ENCODE measurements at places on chromosomes 7 and 10.

DNA sequence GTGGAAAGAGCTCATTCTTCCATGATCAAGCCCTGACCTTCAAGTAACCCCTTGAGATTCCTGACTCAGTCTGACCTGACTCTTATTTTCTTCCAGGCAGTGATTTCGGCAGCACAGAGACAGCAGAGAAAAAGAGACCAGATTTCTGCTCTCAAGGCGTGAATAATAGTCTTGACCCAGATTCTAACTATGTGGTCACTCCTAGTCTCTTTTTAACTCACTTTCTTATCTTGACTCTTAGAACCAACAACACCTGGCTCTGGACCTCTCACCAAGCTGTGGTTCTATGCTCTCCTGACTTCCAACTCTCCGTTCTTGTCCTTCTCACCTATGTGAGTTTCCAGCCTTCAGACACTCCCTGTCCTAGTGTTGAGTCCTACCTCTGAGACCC is 36.9 kb upstream of the KDM7A start:
- DNase-seq: no peak
- H3K36me3 ChIP-seq: no peaks in the 10 kb centered on the region
- H3K4me3 ChIP-seq: no peak overlapping the region
- H3K4me1 ChIP-seq: no peaks in the 10 kb centered on the region
- H3K27ac ChIP-seq: no peak overlapping the region
- H3K27me3 ChIP-seq: no peaks in the 10 kb centered on the region

GRCh38 chr7:45919231-45919784 is 1.8 kb downstream of the IGFBP3 start:
- H3K27me3 ChIP-seq: no peaks in the 10 kb centered on the region
- H3K36me3 ChIP-seq: no peaks in the 10 kb centered on the region
- H3K4me3 ChIP-seq: no peak overlapping the region
- H3K4me1 ChIP-seq: no peaks in the 10 kb centered on the region
- no peak for DNase-seq
- H3K27ac ChIP-seq: no peak overlapping the region

- no peak for DNase-seq
- no peak overlapping the region for H3K4me3 ChIP-seq
- no peak overlapping the region for H3K27ac ChIP-seq
Observed at GRCh38 chr10:61470740-61471139, 17.6 kb upstream of the TMEM26 start.

- no peak for DNase-seq
- no peaks in the 10 kb centered on the region for H3K27me3 ChIP-seq
- no peaks in the 10 kb centered on the region for H3K36me3 ChIP-seq
- no peak overlapping the region for H3K4me3 ChIP-seq
Observed at GRCh38 chr7:115701141-115701540, 329.4 kb downstream of the TFEC start.

DNA sequence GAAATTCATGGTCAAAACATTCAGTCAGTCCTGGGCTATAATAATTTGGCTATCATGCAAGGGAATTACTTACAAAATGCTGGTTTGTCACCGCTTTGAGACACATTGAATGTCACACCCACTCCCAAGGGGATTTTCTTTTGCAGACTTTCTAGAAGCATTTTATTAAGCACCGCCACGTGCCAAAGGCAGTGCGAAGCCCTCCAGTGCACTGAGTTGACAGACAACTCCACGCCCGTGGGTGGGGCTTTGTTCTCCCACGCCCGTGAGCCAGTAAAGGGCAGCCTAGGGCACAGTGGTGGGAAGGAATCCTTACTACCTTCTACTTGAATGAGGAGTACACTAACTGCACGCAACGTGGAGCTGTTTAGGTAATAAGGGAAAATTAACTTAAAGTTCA is 515.8 kb downstream of the KCNMA1 start:
- no peak overlapping the region for H3K4me3 ChIP-seq
- no peak for DNase-seq
- no peaks in the 10 kb centered on the region for H3K27me3 ChIP-seq
- no peaks in the 10 kb centered on the region for H3K36me3 ChIP-seq
- no peaks in the 10 kb centered on the region for H3K4me1 ChIP-seq
- H3K27ac ChIP-seq: no peak overlapping the region

- H3K36me3 ChIP-seq: no peaks in the 10 kb centered on the region
- no peaks in the 10 kb centered on the region for H3K27me3 ChIP-seq
- no peak for DNase-seq
- no peaks in the 10 kb centered on the region for H3K4me1 ChIP-seq
Observed at GRCh38 chr7:140160308-140160707, 16.5 kb downstream of the KDM7A start.

DNA sequence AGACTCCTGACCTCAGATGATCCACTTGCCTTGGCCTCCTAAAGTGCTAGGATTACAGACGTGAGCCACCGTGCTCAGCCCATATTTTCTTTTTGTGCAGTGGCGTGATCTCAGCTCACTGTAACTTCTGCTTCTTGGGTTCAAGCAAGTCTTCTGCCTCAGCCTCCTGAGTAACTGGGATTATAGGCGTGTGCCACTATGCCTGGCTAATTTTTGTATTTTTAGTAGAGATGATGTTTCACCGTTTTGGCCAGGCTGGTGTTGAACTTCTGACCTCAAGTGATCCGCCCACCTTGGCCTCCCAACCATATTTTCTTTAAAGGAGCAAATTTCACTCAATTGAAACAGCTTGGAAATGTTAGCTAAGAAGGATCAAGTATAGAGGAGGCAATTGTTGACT is 16.5 kb downstream of the GBF1 start:
- no peak for DNase-seq
- H3K4me3 ChIP-seq: no peak overlapping the region
- no peaks in the 10 kb centered on the region for H3K4me1 ChIP-seq
- H3K27me3 ChIP-seq: no peaks in the 10 kb centered on the region
- H3K27ac ChIP-seq: no peak overlapping the region

DNA sequence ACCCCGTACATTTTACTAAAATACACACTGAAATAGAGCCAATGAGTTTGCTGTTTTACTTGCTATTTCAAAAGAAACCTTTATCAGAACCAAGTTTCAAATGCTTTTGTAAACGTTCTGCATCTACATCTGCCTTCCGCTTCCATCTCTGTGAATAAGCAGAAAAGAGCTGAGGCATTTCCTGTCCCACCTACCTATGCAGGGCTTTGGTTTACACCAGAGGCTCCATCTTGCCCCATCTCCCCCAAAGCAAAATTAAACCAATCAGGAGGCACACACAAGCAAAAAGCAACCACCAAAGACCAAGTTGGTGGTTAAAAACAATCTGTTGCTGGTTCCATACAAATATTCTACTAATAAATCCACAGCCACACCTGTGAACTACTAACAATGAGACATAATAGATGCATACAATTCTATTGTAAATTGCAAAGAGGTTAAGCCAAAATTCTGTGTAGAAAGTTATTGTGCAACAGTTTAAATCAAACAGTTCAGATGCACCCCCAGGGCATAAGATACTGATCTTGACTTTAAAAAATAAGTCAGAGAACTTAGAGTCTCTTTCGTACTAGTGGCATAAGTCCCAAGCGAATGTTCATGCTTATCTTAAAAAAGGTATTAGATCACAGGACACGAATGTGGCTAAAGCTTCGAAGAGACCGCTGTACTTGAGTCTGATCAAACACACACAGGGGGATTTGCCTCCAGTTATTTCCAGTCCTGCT is 83.9 kb downstream of the FGFR2 start:
- peak overlapping the region; percentile 5 for H3K27ac ChIP-seq
- no peaks in the 10 kb centered on the region for H3K4me1 ChIP-seq
- H3K4me3 ChIP-seq: no peak overlapping the region
- DNase-seq: no peak
- H3K36me3 ChIP-seq: no peaks in the 10 kb centered on the region
- H3K27me3 ChIP-seq: no peaks in the 10 kb centered on the region

DNA sequence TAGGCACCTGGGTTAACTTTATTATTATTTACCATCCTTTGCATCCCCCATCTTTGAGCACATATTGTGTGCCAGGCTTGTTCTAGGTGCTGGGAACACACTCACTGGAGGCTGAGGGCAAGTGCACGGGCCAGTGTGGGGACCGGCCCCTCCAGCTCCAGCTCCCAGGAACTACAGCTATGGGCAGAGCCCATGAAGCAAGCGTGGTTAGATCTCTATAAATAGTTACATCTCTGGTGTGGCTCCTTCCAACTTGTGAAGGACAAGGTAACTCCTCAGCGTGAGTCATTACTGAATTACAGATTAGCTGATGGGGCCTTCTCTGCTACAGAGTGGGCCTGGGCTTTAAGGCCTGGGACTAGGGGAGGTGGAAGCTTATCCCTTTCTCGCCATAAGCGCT is 583.5 kb downstream of the SDK1 start:
- H3K4me1 ChIP-seq: no peaks in the 10 kb centered on the region
- no peaks in the 10 kb centered on the region for H3K36me3 ChIP-seq
- DNase-seq: no peak
- H3K4me3 ChIP-seq: no peak overlapping the region
- no peaks in the 10 kb centered on the region for H3K27me3 ChIP-seq

GRCh38 chr10:4688601-4689000 is 137.4 kb upstream of the AKR1E2 start:
- no peaks in the 10 kb centered on the region for H3K36me3 ChIP-seq
- no peaks in the 10 kb centered on the region for H3K27me3 ChIP-seq
- H3K27ac ChIP-seq: no peak overlapping the region
- no peak for DNase-seq
- no peaks in the 10 kb centered on the region for H3K4me1 ChIP-seq

- no peaks in the 10 kb centered on the region for H3K36me3 ChIP-seq
- no peak overlapping the region for H3K27ac ChIP-seq
- H3K4me1 ChIP-seq: no peaks in the 10 kb centered on the region
- no peaks in the 10 kb centered on the region for H3K27me3 ChIP-seq
- H3K4me3 ChIP-seq: no peak overlapping the region
Observed at GRCh38 chr7:55512635-55513191, 59.6 kb downstream of the VOPP1 start.

DNA sequence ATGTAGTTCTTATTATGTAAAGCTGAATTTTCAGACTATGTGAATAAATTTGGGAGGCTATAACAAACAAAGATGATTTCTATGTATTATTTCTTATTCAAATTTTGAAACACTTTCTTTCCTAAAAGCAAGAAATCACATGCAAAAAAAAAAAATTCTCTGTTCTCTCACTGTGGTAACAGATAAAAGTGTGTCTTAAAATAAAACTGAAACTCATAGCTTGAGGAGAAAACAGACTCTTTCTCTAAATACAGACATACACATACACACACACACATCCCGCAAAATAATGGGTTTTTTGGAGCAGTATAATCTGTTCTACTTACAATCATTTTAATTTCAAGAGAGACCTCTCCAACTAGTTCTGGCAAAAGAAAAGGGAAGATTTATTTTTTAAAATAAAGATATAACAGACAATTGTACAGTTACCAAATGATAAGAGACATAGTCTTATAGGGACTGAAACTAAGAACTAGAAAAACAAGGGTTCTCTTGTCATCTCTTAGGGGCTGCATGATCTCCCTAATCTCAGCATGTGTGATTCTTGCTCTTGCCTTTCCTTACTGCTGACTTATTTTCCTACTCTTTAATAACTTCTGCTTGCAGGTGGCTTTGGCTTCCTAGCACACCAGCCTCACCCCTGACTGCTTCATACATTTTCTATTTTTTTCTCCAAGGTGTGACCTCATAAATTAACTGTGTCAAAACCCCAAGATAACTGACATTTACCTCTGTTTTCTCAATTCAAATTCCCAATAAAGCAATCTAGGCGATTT is 483.5 kb upstream of the POT1 start:
- no peak overlapping the region for H3K4me3 ChIP-seq
- no peak for DNase-seq
- H3K27me3 ChIP-seq: no peaks in the 10 kb centered on the region
- H3K4me1 ChIP-seq: no peaks in the 10 kb centered on the region
- no peaks in the 10 kb centered on the region for H3K36me3 ChIP-seq

GRCh38 chr7:43164757-43165156 is 52.3 kb downstream of the HECW1 start:
- no peaks in the 10 kb centered on the region for H3K27me3 ChIP-seq
- no peak overlapping the region for H3K27ac ChIP-seq
- DNase-seq: no peak
- no peak overlapping the region for H3K4me3 ChIP-seq
- H3K36me3 ChIP-seq: no peaks in the 10 kb centered on the region
- H3K4me1 ChIP-seq: no peaks in the 10 kb centered on the region

DNA sequence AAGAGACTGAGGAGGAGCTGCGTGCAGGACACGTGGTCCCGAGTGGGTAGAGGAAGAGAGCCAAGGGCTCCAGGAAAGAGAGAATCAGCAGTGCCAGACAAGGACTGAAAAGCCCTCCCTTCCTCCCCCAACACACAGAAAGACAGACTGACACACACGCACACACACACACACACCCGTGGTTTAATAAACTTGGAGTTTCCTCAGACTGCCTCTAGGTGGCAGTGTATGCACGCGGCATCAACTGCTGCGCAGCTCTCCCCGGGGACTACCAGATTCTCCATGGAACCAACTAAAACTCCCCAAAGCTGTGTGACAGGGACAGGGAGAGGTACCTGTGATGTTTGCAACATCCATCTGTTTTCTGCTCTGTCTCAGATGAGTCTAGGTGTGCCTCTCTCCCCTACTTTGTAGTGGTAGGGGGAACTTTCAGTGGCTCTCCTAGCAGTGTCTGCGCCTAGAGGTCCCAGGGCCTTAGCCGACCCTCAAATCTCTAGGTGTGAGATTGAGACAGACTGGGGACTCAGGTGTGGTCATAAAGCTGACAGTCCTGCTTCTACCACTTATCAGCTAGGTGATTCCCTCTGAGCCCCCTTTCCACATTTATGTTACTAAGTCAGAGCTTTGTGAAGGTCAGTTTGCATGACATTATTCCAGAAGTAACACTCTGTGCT is 9.3 kb upstream of the TSPAN14 start:
- peaks cover 3% of the 10 kb centered on the region for H3K4me1 ChIP-seq
- no peaks in the 10 kb centered on the region for H3K27me3 ChIP-seq
- peak; percentile 56 for DNase-seq
- H3K27ac ChIP-seq: no peak overlapping the region

DNA sequence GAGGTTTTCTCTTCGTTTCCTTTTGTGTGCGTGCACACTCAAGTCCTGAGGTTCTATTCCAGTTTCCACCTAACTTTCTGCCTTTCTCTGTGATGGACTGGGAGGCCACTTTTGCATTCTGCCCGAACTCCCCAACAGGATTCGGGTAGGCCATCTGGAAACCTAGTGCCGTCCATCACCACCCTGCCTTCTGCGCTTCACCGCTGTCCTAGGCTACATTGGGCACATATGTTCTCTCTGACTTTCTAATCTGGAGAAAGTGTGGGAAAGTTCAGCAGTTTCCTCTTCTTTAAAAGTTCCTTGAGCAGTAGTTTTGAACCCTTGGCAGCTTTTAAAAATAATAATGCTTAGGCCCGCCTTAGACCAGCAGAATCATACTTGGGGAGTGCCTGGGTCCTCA is 46.8 kb downstream of the SHH start:
- H3K4me1 ChIP-seq: no peaks in the 10 kb centered on the region
- no peak overlapping the region for H3K4me3 ChIP-seq
- no peaks in the 10 kb centered on the region for H3K36me3 ChIP-seq
- no peaks in the 10 kb centered on the region for H3K27me3 ChIP-seq

GRCh38 chr10:60009276-60009675 is 102.9 kb upstream of the CCDC6 start:
- H3K27me3 ChIP-seq: no peaks in the 10 kb centered on the region
- no peaks in the 10 kb centered on the region for H3K36me3 ChIP-seq
- no peak for DNase-seq
- no peak overlapping the region for H3K4me3 ChIP-seq
- H3K27ac ChIP-seq: no peak overlapping the region

- H3K4me1 ChIP-seq: no peaks in the 10 kb centered on the region
- no peaks in the 10 kb centered on the region for H3K36me3 ChIP-seq
- no peak overlapping the region for H3K27ac ChIP-seq
- H3K27me3 ChIP-seq: no peaks in the 10 kb centered on the region
Observed at GRCh38 chr7:106966121-106966520, 78.4 kb upstream of the PRKAR2B start.
